ENCODE measurements at places on chromosomes 12 and 14.

DNA sequence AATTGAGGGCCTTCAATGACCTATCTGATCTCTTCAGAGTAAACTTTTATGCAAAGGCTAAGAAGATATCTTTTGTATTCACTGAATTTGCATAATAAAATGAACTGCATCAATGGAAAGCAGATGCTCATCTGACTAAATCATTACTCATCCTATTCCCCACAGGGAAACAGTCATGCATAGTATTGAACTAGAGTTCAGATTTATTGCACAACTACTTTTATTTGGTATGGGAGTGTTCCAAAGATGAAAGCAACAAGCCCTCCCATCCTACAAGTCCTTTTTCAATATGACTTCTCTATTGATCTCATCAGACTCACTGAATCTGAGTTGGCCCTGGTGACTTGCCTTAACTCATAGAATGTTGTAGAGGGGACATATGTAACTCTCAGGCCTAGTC lies 159.8 kb downstream of the KITLG start:
- no peak for DNase-seq

GRCh38 chr12:79016181-79016580 lies 151.6 kb downstream of the SYT1 start:
- no peak for DNase-seq

- no peak for DNase-seq
Observed at GRCh38 chr14:66634876-66635275, 126.9 kb downstream of the GPHN start.

GRCh38 chr12:69096669-69097335 lies 142.6 kb upstream of the CPSF6 start:
- no peak for DNase-seq

DNA sequence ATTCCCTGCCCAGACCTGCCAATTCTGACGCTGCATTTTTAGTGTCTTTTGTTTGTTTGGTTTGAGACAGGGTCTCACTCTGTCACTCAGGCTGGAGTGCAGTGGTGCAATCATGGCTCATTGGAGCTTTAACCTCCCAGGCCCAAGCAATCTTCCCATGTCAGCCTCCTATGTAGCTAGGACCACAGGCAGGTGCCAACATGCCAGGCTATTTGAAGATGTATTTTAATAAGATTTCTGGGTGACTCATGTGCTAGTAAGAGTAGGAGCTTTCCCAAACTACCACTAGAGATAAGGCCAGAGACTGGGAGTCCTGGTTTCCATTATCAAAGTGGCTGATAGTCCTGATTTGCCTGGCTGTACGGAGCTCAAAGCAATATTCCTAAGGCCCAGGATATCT lies 693.3 kb downstream of the MED13L start:
- DNase-seq: no peak

GRCh38 chr14:23578560-23579310 lies at the start of gene JPH4:
Gene JPH4, minus strand, starts transcription at chr14:23578790. Its CDS starts 1,337 bp downstream, at chr14:23577453.
- no peak for DNase-seq

GRCh38 chr14:22422238-22422637 lies 166.8 kb downstream of the DAD1 start:
- no peak for DNase-seq
